ENCODE measurements at places on chromosomes 2 and 18.

DNA sequence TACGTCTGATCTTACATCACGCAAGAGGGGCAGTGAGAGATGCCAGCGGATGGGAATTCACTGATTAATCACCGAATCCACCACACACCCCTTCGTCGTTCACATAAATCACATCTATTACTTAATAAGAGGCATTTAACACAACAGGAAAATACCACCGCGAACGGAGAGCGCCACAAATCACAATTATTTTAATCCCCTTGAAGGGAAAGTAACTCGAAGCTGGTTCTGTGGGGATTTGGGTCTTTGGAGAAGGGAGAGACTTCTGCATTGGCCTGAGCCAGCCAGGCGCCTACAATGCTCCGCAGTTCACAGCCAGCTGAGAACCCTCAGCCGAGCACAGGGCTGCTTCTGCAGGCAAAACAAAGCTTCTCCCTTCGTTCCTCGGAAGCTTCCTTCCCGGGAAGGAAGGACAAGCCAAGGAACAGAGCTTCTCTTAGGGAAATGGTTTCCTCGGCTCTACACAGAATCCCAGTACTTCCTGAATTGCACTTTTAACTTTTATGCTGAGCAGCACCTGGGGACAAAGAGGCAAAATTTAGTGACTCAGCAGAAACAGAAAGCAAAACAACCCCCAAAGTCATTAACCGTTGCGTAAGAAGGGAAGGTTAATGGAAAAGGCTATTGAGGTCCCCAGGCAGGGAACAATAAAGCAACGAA, at the start of gene LRP1B:
TSS of gene LRP1B (minus strand) at position 7 of the 660 bp plus-strand sequence. CDS start 287 bp downstream, outside the sequence.
- DNase-seq = peak; percentile 46

- DNase-seq = peak; percentile 90
Observed at GRCh38 chr18:32158108-32158624, 31.7 kb upstream of the MEP1B start.

DNA sequence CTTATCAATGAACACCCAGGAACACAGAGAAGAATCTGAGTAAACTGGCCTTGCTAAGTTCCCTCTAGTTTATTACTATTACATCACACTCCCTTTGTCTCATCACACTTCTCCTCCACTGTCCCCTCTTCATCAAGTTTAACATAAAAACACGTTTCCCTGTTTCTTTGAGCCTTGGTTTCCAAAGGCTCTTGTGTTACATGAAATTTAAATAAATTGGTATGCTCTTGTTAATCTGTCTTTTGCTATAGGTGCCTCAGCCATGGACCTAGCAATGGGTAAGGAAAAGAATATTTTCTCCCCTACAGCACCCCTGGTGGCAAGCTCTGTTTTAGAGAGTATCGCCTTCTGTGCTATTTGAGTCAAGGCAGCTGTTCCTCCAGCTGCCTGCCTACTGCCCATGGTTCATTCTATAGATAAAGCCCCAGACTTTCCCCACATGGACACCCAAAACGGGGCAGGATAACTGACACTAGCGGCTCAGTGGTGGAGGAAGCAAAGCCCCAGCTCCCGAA, 31.8 kb downstream of the TGIF1 start:
- peak; percentile 46 for DNase-seq

- DNase-seq = no peak
Observed at GRCh38 chr2:23522726-23523372, 137.9 kb downstream of the KLHL29 start.

GRCh38 chr2:14634489-14635390, 2.2 kb downstream of the LRATD1 start:
- DNase-seq = peak; percentile 92

DNA sequence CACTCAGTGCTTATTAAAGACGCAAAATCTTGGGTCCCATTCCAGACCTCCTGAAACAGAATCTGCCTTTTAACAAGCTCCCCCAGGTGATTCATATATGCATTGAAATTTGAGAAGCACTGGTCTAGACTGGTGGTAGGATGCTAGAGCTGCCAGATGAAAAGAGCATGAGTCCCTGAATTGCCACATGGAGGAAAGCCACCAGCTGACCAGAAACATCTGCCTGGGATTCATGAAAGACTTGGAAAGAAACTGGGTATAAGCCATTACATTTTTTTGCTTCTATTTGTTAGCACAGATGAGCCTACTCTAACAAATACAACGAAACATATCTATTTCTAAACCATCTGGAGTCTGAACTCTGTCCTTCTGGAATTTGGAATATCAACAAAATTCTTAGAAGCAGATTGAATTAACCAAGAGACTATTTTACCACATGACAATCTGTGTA, 228.9 kb downstream of the RBM43 start:
- DNase-seq = peak; percentile 93

- no peak for DNase-seq
Observed at GRCh38 chr2:65282477-65283053, 54.9 kb downstream of the ACTR2 start.

DNA sequence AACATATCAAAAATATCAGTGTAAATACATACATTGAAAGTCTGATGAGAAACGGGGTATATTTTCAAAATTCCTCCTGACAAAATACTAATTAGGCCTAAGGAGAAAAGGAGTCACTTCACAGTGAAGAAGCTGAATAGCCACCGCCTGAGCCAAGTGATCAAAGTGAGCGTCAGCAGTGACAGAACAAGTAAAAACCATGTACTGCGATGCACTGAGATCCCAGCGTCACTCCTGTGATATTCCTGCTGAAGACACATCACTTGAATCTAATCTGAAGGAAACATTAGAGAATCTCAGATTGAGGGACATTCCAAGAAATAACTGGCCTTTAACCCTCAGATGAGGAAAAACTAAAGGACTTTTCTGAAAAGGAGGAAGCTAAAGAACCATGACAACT, 285.3 kb downstream of the EN1 start:
- no peak for DNase-seq

- no peak for DNase-seq
Observed at GRCh38 chr2:227500301-227500630, 28.3 kb downstream of the AGFG1 start.

- peak; percentile 75 for DNase-seq
Observed at GRCh38 chr2:172972005-172972619, 103.5 kb upstream of the MAP3K20 start.

DNA sequence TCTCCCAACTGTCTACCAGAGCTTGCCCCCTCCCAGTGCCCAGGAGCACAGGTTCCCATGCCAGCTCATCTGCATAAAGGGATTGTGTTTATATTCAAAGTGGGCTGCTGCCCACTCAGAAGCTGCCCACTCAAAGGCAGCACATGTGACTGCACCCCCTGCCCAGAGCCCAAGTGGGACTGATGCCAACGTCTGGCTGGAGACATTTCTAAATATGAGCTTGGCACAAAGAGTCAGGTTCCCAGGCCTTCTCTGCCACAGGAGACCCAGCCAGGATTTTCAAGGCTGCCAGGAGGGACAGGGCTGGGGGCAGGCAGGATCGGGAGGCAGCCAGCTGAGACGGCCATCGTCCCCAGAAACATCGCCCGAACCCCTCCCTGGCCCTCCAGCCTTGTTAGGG, 67.1 kb downstream of the ZBTB7C start:
- no peak for DNase-seq

DNA sequence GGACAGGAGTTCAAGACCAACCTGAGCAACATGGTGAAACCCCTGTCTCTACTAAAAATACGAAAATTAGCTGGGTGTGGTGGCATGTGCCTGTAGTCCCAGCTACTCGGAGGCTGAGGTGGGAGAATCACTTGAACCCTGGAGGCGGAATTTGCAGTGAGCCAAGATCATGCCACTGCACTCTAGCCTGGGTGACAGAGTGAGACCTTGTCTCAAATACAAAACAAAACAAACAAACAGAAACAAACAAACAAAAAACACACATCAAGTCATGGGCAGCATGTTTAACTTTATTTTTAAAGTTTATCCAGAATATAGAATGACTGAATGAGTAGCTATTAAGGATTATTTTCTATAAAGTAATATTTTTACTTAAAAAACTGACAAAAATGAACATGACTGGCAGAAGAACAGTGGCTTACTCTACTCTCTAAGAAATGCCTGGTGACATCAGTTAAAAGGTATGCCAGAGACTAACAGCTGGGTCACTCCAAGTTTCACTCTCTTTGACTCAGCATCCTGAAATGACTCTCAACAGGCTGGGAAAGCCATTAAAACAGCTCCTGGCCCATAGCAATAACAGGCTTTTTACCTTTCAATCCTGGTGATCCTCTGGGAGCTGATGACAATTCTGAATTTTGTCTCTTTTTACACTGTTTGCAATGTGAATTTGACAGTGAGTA, 281.6 kb upstream of the STON1 start:
- DNase-seq = peak; percentile 95

All from GM23248 (cell line).